ENCODE measurements at places on chromosomes 1 and 21. TPM values are rescaled to one million over a fixed set of nuclear protein-coding genes. Genes with fewer than 3 reads are reported as not detected.

NMNAT1 gene
- 10.0 TPM for total RNA-seq

DOP1B gene
- total RNA-seq = 25.5 TPM

EPHA8 gene
- not detected for total RNA-seq

KRTAP15-1 gene
- total RNA-seq = not detected

SLC35E2B gene
- total RNA-seq = 50.9 TPM

MCOLN3 gene
- 1.1 TPM for total RNA-seq
